ENCODE measurements at places on chromosomes 13 and 19.

DNA sequence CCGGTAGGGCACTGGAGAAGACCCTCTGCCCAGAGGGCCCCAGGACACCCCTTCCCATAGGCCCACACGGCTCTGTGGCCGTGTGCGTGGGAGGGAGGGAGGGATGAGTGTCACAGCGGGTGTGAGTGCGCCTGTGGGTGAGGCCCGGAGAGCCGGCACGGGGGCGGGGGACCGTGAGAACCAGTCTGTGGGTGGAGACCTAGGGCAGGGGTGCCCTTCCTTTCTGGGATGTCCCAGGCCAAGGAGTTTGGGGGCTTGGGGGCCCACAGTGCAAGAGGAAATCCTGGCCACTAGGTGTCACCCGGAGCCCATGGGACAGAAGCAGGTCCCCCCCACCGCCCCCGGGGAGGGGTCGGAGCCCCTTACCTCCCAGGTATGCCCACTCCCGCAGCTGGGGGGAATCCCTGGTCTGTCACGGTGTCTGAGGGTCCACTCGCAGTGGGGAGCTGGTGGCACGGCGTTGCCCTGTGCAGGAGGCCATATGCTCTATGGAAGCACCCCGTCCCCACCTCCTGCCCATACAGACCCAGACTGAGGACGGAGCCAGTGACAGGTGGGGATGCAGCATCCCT lies 16.0 kb upstream of the SLC7A10 start:
- peak; percentile 29 for ATAC-seq

DNA sequence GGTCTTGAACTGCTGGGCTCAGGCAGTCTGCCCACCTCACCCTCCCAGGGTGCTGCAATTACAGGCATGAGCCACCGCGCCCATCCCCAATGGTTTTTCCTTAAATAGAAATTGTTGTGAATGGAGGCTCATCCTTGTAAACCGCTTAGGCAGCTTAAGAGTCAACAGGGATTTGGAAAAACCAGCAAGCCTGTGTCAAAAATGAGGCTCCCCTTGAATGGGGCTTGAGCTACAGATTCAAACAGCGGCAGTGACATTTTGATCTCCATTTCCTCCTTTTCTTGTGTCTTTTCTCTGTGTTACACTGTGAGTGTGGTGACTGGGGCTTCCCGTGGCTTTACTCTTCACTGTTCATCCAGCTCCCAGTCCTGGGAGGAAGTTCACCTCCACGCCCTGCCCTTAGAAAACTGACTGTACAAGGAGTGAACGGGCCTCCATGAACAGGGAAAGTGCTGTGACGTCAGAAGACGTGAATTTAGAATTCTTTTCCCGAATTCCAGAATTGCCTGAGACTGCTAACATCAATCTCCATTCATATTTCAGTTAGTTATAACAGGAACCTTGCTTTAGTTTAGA lies 15.3 kb upstream of the RAB8A start:
- ATAC-seq: no peak

- ATAC-seq: no peak
Observed at GRCh38 chr19:2706251-2706650, 3.8 kb upstream of the GNG7 start.

GRCh38 chr19:10043286-10043927 lies 30.1 kb downstream of the RDH8 start:
- ATAC-seq: no peak

GRCh38 chr13:49214917-49215376 lies 5.2 kb upstream of the MLNR start:
- ATAC-seq: peak; percentile 22
